Uterine smooth muscle cell (primary cell): ENCODE measurements at places on chromosomes 11 and 22. TPM values are rescaled to one million over a fixed set of nuclear protein-coding genes. Genes with fewer than 3 reads are reported as not detected.

Gene HBE1
- not detected in 2 replicates for total RNA-seq

Gene FOLH1
- total RNA-seq: not detected in 2 replicates

Gene APOBEC3F
- total RNA-seq: 4.8 and 9.2 TPM in 2 replicates

Gene CSTPP1
- total RNA-seq: 18.2 and 21.9 TPM in 2 replicates

Gene MRGPRX3
- 0.12 TPM in 1 of 2 replicates, not detected in the other for total RNA-seq

Gene KRTAP5-10
- not detected in 2 replicates for total RNA-seq

Gene CASP5
- total RNA-seq: not detected in 2 replicates

Gene GGTLC3
- not detected in 2 replicates for total RNA-seq
